ENCODE measurements at places on chromosomes 5 and 9.

GRCh38 chr5:3858524-3858923, 262.9 kb downstream of the IRX1 start:
- no peak for DNase-seq

DNA sequence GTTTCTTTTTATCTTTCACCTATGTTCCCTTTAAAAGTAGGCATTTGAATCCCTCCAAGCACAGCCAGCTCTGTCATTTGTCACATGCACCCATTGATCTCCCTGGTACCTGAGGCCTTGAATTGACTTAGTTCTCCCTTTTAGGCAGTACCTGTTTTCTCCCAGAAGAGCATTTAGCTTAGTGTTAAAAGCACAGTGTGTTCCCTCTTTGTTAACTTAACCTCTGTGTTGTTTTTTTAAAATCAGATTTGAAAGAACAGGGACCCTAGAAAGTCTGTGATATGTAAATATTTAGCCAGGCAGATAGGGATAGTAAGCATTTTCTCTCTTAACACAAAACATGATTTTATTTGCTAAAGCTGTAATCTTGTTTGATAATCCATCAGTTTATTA, 113.8 kb upstream of the SPATA31D4 start:
- no peak for DNase-seq

- no peak for DNase-seq
These were observed 98.6 kb downstream of the AMBP start for GRCh38 chr9:113979343-113980127.

GRCh38 chr5:111792471-111793058, 35.6 kb upstream of the NREP start:
- DNase-seq: no peak

- no peak for DNase-seq
These were observed 195.8 kb downstream of the EFNA5 start for GRCh38 chr5:107474716-107475489.

DNA sequence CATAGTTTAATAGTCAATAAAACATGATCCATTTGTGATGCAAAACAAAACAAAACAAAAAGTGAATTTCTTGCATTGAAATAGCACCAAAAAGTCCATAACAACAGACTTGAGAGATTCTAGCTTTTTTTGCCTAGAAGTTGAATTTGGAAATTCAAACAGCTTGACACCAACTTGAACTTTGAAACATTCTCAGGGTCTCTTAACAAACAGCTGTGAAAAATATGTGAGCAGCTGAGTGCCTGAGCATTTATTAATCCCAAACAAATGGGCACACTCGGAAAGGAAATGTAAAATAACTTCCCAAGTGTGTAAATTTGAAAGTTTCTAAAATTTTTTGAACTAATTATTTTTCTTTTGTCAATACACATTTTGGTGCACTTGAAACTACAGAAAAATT, 56.0 kb upstream of the HMHB1 start:
- no peak for DNase-seq

DNA sequence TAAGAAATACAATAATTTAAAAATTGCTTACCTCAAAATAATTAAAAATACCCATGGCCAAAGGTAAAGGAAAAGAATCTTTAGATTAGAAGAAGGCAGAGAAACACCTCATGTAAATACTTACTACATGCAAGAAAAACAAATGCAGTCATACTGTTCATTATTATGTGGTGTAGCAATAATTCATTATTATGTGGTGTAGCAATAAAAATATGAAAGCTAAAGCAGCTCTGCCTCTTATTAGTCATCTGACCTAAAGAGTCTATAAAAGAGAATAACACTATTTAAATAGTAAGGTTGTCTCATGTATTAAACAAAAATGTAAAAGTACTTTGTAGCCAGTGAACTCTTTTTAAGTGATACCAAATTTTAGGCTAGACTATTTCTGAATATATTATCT, 6.6 kb downstream of the DTWD2 start:
- DNase-seq: no peak

- DNase-seq: no peak
These were observed 217.9 kb upstream of the KLF4 start for GRCh38 chr9:107707428-107707837.

Measured in activated CD8-positive, alpha-beta memory T cell treated with anti-CD3 and anti-CD28 coated beads for 1 hour (primary cell).